Esophagus squamous epithelium (tissue), 5 donors: ENCODE measurements at places on chromosomes 3 and 15.

DNA sequence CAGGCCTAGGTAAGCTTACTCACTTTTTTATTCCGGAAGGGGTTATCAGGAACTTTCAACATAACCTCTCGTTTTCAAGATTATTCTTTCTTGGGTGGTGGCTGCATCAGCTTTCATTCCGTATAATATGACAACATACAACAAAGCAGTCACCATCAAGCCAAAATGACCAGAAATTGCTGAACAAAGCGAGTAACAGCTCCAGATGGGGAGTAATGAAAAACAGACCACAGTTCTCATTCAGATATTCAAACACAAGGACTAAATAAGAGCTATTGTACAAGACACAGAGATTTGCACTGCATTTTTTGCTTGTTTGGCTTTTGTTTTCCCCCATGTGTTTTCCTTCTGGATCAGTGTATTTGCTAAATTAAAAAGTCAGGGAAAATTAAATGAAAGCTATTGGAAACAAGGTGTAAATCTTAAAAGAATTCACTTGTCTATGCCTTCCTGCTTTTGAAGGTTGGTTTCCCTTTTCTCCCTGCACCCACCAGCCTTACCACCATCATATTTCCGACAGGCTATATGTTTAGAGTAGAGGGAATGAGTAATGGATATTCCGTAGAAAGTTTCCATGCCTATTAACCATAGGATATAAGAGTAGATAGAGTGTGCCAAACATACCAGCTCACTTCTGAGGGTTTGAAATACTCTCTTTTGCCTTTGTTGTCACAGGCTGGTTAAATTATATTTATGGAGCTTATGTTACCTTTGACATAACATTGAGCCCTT is 213.6 kb downstream of the RBMS3 start:
- no peak for DNase-seq

DNA sequence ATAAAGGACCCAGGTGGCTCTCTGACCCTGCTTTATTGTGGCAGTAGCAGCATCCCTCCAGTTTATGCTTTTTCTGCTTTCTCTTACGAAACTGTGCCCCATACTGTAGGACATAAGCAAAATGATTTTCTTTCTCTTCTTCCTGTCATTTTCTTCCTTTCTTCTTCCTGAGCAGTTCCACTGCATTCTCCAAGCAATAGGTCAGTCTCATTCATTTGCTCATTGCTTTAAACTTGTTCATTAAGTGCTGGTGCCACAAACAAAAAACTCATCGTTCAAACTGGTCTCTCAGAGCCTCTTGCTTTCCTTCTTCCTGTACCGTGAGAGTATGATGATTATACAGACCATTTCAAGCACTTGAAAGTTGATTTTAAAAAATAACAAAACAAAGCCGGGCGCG is 66.8 kb downstream of the PDE8A start:
- no peak for DNase-seq

DNA sequence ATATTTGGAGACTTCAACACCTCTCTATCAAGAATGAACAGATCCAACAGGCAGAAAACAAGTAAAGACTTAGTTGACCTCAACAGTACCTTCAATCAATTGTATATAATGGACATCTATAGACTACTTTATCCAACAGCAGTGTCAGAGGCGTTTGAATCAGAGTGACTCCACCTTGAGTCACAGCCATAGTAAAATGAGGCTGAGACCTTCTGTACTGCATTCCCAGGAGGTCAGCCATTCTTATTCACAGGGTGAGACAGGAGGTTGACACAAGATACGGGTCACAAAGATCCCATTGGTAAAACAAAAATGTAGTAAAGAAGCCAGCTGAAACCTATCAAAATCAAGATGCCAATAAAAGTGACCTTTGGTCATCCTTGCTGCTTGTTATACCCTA is 299.8 kb downstream of the CNTN3 start:
- no peak for DNase-seq

- no peak for DNase-seq
Observed at GRCh38 chr15:49645277-49645676, 24.4 kb downstream of the DTWD1 start.

- DNase-seq: no peak
Observed at GRCh38 chr15:77517579-77517978, 96.9 kb downstream of the HMG20A start.

DNA sequence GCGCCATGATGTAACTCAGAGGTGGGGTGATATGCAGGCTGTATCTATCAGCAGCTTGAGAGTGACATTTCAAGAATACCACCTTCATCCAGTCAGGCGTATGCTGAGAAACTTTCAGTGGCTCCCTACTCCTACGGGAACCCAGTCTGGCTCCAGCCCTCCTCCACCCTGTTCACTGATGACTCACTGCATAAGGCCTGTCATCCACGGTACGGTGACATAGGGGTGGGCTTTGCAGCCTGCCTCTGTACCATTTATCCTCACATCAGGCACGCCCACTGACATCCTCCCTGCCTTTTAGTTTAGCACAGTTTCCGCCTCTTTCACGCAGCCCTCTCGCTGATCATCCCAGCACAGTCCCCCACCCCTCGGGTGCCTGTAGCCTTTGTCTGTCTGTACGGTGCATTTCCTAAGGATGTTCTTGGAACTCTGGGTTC is 11.7 kb downstream of the PXYLP1 start:
- no peak for DNase-seq

- DNase-seq: no peak
Observed at GRCh38 chr15:43347114-43347513, 16.7 kb upstream of the LCMT2 start.

- DNase-seq: no peak
Observed at GRCh38 chr15:59236394-59236793, 29.8 kb downstream of the LDHAL6B start.

GRCh38 chr3:56677286-56677685 is 5.8 kb downstream of the TASOR start:
- DNase-seq: no peak

- no peak for DNase-seq
Observed at GRCh38 chr3:113262304-113262665, 50.9 kb downstream of the BOC start.

DNA sequence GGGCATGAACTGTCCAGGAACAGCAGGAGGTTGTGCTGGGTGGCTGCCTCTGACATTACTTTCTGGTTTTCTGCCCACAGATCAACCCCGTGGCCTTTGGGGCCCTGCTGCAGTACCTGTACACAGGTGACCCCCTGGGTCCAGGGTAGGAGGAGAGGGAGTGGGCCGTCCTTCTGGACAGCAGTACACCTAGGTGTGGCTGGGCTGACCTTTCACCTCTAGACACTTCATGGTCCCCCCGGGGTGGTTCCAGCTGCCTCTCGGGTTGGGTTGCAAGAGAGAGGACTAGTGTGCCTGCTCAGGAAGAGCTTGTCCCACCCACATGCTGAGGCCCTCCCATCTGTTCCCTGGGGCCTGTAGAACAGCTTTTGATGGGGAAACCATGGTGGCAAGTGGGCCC is 3.7 kb downstream of the ABTB1 start:
- no peak for DNase-seq

- no peak for DNase-seq
Observed at GRCh38 chr15:52143873-52144272, 31.3 kb upstream of the BCL2L10 start.

DNA sequence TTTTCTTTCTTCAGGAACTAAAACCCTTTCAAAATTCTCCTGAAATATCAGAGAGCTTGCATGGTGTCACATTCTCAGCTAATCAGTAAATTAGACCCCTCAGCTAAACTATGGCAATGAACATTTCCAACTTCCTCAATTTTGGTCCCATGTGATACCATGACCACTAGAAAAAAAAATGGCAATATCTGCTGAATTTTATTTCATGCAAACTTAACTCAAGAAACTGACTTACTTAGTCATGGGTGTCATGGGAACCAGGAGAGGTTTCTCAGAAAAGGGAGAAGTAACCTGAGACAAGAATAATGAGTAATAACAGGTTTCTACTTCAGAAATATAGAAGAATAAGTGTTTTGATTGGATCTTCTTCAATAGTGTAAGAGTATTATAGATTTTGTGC is 784.6 kb upstream of the ALCAM start:
- no peak for DNase-seq

- no peak for DNase-seq
Observed at GRCh38 chr3:1228289-1228688, 135.5 kb downstream of the CNTN6 start.

DNA sequence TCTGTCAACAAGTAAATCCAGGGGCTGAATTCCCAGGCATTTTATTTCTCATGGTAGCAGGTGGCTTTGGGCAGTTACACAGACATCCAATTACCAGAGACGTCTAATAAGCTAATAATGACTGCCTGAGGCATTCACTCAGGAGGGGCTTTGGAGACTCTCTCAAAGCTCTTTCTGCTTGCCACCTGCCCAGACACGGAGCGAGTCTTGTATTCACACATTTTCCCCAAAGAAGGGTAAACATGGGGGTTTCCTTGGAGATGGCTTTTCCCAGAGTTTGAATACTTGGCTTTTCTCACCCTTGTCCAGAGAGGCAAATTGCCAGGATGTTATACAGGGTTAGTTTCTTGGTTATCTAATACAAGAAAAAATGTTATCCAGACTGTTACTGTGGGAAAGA is 132.6 kb downstream of the DIPK2A start:
- no peak for DNase-seq

GRCh38 chr3:53803816-53804695 is 42.2 kb downstream of the CHDH start:
- DNase-seq: no peak

DNA sequence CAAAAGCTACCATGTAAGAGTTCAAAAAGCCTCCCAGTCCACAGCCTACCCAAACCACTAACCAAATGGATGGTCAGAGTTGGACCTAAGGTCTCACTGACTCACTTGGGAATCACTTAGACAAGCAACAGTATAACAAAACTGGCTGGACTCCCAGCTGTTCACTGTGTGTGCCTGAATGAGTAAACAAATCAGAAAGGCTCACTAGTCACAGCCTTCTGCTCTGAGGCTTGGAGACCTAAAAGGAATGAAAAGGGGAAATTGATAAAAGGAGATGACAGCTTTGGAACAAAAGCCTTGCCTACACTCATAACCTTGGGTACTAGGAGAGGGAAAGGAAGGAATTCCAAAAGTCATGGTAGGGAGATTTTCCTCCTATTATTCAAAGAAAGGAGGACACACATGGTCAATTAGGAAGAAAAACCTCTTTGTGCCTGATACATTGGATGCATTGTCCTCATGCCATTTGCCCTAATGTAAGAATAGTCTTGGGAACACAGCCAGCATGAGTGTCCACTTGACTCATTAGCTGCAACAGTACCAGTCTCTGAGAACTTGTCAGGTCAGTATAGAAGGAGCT is 92.3 kb downstream of the FRMD5 start:
- no peak for DNase-seq
